Epithelial cell of prostate (primary cell): ENCODE measurements at places on chromosomes 1 and 21.

GRCh38 chr1:8378178-8378577 is 60.3 kb downstream of the SLC45A1 start:
- no peak for DNase-seq

- DNase-seq = no peak
Observed at GRCh38 chr1:208544794-208545193, 300.6 kb upstream of the PLXNA2 start.

GRCh38 chr21:42455196-42455595 is 40.8 kb downstream of the RSPH1 start:
- DNase-seq = no peak

- no peak for DNase-seq
Observed at GRCh38 chr1:186325239-186325638, 49.8 kb downstream of the TPR start.

- DNase-seq = no peak
Observed at GRCh38 chr1:227273557-227273956, 44.7 kb downstream of the CDC42BPA start.

- DNase-seq = no peak
Observed at GRCh38 chr1:161039154-161039545, 386 bp upstream of the TSTD1 start.

DNA sequence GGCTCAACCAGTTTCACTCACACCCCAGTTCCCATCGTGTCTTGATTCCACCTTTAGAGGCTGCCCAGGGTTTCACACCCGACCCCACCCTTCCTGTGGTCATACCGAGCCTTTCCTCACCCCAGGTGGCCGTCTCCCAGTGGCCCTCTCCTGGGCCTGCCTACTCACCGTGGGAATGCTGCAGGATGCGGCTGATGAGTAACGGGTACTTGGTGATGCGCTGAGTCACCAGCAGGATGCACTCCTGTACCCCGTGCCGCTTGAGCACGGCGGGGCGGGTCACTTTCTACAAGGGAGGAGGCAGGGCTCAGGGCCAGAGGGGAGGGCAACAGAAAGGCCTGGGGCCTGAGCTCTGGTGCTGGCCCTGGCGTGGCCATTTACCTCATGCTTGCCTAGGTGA is 16.4 kb downstream of the ARHGEF2 start:
- peak; percentile 98 for DNase-seq

DNA sequence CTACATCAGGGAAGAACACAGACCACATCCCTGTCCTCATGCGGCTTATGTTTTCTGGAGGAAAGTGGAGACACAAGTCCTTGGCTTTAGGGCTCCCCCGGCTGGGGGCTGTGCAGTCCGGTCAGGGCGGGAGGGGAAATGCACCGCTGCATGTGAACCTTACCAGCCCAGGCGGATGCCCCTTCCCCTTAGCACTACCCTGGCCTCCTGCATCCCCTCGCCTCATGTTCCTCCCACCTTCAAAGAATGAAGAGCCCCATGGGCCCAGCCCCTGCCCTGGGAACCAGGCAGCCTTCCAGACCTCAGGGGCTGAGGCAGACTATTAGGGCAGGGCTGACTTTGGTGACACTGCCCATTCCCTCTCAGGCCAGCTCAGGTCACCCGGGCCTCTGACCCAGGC is 45.5 kb downstream of the TNNT2 start:
- DNase-seq = no peak

- DNase-seq = no peak
Observed at GRCh38 chr1:26391450-26391849, 18.9 kb upstream of the ZNF683 start.
